ENCODE measurements at places on chromosomes 1 and 21. TPM values are rescaled to one million over a fixed set of nuclear protein-coding genes. Genes with fewer than 3 reads are reported as not detected.

- H3K27me3 ChIP-seq: no peaks in the 10 kb centered on the region
- no peak overlapping the region for H3K4me3 ChIP-seq
- peak; percentile 58 for DNase-seq
- H3K27ac ChIP-seq: no peak overlapping the region
- no peaks in the 10 kb centered on the region for H3K4me1 ChIP-seq
Measured at GRCh38 chr1:35726450-35727433, 8.1 kb upstream of the C1orf216 start.

GRCh38 chr1:57966340-57966739, 542.5 kb upstream of the DAB1 start:
- H3K4me1 ChIP-seq: no peaks in the 10 kb centered on the region
- no peak for DNase-seq
- H3K27me3 ChIP-seq: no peaks in the 10 kb centered on the region
- H3K4me3 ChIP-seq: no peak overlapping the region
- H3K27ac ChIP-seq: no peak overlapping the region
- H3K36me3 ChIP-seq: no peaks in the 10 kb centered on the region

DNA sequence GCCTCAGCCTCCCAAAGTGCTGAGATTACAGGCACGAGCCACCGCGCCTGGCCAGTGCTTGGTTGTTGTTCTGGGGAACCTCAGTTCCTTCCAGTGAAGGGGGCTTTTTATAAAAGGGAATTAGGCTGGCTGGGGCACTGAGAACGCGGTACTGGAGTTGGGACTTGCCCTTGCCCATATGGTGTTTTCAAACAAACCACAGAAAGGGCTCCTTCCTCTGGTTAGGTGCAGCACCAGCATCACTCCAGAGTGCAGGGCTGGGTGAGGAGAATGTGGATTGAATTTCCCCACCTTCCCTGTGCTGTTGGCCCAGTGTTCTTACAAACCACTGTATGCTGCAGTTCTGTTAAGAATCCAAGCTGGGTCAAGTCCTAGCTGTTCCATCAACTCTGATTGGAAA, 5.3 kb downstream of the MAN1C1 start:
- DNase-seq: no peak
- no peak overlapping the region for H3K27ac ChIP-seq
- H3K27me3 ChIP-seq: no peaks in the 10 kb centered on the region

DNA sequence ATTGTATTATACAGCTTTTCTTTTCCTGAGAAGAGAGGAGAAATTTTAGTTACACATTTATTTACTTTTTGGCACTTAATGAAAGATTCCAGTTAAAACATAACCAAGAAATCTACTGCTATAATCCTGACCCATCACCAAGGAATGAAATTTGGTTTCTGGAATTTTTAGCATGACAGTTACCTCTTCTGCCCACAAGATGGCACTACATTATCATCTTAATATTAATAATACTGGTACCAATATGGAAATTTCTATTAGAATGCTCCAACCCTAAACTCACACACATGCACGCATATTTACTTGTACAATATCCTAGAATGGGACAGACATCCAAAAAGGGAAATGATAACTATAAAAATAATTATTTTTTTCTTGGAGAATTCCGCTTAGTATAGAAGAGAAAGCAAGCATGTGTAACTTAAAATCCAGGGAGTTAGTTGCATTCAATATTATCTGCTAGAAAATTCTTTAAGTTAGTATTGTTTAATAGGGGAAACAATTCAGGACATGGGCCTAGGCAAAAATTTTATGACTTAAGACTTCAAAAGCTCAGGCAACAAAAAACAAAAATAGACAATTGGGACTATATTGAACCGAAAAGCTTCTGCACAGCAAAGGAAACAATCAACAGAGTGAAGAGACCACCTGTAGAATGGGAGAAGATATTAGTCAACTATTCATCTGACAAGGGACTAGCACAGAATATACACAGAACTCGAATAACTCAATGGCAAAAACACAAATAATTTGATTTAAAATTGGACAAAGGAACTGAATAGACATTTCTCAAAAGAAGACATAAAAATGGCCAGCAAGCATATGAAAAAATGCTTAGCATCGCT, 37.4 kb downstream of the MAP3K21 start:
- peaks cover 3% of the 10 kb centered on the region for H3K27me3 ChIP-seq
- no peak overlapping the region for H3K4me3 ChIP-seq

The ZYG11A gene
- total RNA-seq: 2.0 TPM

DNA sequence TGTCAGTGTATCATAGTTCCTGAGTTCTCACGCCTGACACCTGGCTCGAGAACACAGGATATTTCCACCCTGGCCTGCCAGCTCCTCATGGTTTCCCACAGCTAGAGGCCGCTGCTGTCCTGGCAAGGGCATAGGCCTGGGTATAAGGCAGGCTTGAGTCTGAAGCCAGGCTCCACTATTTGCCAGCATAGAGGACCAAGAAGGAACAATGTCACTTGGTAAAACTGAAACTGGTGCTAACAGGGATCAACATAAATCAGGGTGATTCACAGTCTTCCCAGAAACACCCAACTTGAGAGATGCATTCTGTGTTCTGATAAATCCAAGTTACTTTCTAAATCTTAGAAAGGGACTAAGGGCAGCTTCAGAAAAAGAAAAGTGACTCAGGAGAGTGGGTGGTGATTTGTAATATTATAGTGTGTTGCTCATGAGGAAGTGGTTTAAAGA, 6.9 kb upstream of the S100A2 start:
- DNase-seq: peak; percentile 82
- peak overlapping the region; percentile 36 for H3K27ac ChIP-seq
- H3K27me3 ChIP-seq: no peaks in the 10 kb centered on the region
- no peak overlapping the region for H3K4me3 ChIP-seq
- no peaks in the 10 kb centered on the region for H3K36me3 ChIP-seq
- H3K4me1 ChIP-seq: peaks cover 16% of the 10 kb centered on the region

DNA sequence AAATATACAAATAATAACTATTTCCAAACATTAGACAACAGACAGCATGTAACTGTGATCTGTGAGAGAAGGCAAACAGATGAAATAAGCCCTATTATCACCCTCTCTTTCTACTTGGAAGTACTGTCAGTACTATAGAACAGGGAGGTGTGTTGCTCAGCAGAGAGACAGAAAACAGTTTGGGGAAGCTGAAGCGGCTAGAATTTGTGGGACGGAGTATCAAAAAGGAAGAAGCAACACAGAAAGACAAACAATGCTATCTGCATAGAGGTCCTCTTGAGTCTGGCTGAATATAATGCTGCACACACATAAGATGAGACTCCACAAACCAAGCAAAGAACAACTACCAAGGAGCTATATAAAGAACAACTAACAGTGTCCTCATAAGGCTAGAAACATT, 59.4 kb downstream of the ZZZ3 start:
- H3K27ac ChIP-seq: no peak overlapping the region
- H3K4me1 ChIP-seq: no peaks in the 10 kb centered on the region
- no peak for DNase-seq
- no peak overlapping the region for H3K4me3 ChIP-seq
- peaks cover 13% of the 10 kb centered on the region for H3K36me3 ChIP-seq

The DSCAM gene
- total RNA-seq: under 0.01 TPM

The FABP3 gene
- 5.6 TPM for total RNA-seq

DNA sequence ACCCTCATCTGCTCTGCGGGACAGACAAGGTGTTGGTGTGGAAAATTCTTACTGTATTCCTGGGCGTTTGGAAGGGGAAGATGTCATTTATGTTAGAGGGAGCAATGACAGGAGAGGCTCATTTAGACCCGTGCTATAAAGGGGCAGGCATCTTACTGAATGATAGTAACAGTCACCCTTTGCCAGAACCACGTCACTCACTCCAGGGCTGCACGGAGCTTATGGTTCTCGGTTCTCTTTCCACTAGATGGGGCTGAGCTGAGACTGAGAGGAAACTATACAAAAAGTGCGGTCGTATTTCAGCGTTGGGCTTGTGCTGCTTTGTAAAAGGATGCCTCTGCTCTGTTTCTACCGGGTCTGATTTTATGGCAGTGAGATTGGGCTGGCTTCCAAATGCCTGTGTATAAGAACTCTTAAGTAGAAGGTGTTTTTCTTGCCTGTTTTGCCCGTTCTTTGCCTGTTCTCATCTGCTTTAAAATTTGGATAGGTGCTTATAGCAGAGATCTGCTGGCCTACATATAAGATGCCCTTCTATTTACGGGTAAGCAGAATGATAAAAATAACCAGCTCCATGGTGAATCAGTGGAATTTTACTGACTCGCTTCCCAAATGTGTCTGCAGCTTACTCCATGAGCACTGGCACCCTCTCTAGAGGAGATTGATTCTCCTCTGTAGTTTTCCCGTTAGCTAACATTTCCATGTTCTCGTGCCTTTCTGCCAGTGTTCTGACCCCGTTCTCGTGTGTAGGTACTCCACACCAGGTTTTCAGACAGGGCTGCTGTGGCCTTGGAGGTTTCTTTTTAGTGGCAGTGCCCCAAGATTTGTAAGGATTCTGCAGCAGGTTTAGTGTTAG, 55.9 kb downstream of the MRPS6 start:
- no peaks in the 10 kb centered on the region for H3K27me3 ChIP-seq
- peaks cover 2% of the 10 kb centered on the region for H3K36me3 ChIP-seq
- H3K4me1 ChIP-seq: peaks cover 30% of the 10 kb centered on the region
- peak; percentile 92 for DNase-seq
- peak overlapping the region; percentile 20 for H3K4me3 ChIP-seq

The CTTNBP2NL gene
- total RNA-seq: 31.7 TPM

GRCh38 chr1:179080866-179081686, 794 bp upstream of the TOR3A start:
- H3K4me3 ChIP-seq: peak overlapping the region; percentile 79
- DNase-seq: no peak
- H3K4me1 ChIP-seq: peaks cover 12% of the 10 kb centered on the region
- peak overlapping the region; percentile 19 for H3K27ac ChIP-seq
- no peaks in the 10 kb centered on the region for H3K27me3 ChIP-seq

The NEGR1 gene
- 13.1 TPM for total RNA-seq

DNA sequence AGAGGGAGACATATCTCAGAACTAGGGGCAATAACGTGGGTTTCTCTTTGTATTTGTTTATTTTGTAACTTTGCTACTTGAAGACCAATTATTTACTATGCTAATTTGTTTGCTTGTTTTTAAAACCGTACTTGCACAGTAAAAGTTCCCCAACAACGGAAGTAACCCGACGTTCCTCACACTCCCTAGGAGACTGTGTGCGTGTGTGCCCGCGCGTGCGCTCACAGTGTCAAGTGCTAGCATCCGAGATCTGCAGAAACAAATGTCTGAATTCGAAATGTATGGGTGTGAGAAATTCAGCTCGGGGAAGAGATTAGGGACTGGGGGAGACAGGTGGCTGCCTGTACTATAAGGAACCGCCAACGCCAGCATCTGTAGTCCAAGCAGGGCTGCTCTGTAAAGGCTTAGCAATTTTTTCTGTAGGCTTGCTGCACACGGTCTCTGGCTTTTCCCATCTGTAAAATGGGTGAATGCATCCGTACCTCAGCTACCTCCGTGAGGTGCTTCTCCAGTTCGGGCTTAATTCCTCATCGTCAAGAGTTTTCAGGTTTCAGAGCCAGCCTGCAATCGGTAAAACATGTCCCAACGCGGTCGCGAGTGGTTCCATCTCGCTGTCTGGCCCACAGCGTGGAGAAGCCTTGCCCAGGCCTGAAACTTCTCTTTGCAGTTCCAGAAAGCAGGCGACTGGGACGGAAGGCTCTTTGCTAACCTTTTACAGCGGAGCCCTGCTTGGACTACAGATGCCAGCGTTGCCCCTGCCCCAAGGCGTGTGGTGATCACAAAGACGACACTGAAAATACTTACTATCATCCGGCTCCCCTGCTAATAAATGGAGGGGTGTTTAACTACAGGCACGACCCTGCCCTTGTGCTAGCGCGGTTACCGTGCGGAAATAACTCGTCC, 1.3 kb upstream of the OLIG2 start:
- H3K4me3 ChIP-seq: no peak overlapping the region
- no peak for DNase-seq
- no peak overlapping the region for H3K27ac ChIP-seq
- H3K27me3 ChIP-seq: peaks cover 99% of the 10 kb centered on the region
- H3K36me3 ChIP-seq: no peaks in the 10 kb centered on the region
- H3K4me1 ChIP-seq: no peaks in the 10 kb centered on the region

The DCLRE1B gene
- 6.1 TPM for total RNA-seq

The NTNG1 gene
- total RNA-seq: 2.3 TPM

DNA sequence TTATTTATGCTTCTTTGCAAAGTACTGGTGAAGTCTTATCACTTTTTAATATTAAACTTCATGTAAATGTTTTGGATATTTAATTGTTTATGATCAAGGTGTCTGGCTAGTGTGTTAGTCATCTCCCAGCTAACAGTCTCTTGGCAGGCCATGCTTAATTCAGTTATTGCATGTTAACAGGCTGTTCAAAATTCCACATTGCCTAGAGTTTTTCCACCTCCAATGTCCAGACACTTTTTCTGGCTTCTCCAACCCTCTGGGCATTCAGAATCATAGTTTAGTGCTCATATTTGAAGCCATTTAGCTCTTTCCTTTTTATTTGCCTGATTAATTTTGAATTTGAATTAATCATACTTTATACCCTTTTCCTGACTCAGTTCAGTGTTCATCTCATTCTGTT, 69.2 kb downstream of the OLFML2B start:
- no peak overlapping the region for H3K4me3 ChIP-seq
- H3K36me3 ChIP-seq: no peaks in the 10 kb centered on the region
- DNase-seq: peak; percentile 47

DNA sequence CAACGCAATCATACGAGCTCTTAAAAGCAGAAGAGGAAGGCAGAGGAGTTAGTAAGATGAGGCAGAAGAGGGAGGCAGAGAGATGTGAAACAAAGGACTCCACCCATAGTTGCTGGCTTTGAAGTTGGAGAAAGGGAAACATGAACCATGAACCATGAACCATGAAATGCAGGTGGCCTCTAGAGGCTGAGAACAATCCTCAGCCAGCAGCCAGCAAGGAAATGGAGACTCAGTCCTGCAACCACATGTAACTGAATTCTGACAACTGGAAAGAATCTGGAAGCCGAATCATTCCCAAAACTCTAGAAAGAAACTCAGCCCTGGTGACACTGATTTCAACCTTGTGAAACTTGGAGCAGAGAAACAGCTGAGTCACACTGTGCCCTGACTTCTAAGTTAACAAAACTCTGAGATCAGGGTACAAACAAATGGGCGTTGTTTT, 10.1 kb downstream of the DIPK1A start:
- no peak overlapping the region for H3K4me3 ChIP-seq
- H3K4me1 ChIP-seq: peaks cover 8% of the 10 kb centered on the region
- DNase-seq: peak; percentile 71
- peak overlapping the region; percentile 66 for H3K27ac ChIP-seq
- H3K27me3 ChIP-seq: no peaks in the 10 kb centered on the region
- no peaks in the 10 kb centered on the region for H3K36me3 ChIP-seq

DNA sequence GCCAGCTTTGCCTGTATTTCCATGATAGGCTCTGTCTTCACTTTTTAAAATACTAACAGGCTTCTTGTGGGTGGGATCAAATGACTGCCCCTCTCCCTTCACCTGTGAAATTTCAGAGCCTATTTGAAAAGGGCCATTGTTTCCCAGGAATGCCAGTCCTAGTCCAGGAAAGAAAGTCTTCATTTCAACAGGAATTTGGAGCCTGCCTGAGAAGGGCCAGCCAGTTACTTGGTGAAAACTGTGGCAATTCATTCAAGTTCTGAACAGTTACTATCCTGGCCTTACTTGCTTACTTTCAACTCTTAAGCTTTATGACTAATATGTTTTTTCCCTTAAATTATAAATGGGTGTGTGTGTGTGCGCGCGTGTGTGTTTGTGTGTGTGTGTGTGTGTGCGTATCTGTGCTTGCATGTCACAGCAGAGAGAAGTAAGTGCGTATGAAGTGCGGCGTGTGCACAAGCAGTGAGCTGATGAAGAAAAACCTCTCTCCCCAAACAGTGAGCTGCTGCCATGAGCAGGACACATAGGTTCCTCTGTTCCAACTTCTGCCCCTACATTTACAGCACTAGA, 67.5 kb upstream of the RNPC3 start:
- H3K4me1 ChIP-seq: no peaks in the 10 kb centered on the region
- no peaks in the 10 kb centered on the region for H3K27me3 ChIP-seq
- no peak overlapping the region for H3K27ac ChIP-seq

Data from IMR-90 (cell line).